ENCODE measurements at places on chromosomes 12 and 14. TPM values are rescaled to one million over a fixed set of nuclear protein-coding genes. Genes with fewer than 3 reads are reported as not detected.
A peak's percentile ranks its signal among the peaks of the same experiment; 100 is the strongest.

DNA sequence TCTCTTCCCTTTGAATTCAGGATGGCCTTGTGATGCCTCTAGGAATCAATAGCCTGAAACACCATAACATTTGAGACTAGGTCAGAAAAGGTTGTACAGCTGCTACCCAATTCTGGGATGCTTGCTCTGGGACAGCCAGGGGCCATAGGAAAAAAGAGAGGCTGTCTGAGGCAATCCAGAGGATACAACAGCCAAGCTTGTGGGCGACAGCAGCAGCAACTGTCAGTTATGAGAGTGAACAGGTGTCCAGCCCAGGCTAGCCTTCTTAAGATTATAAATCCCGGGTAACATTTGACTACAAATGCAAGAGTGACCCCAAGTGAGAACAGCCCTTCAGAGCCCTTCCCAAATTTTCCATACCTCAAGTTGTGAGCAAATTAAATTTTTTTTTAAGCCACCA lies 11.1 kb downstream of the DCN start:
- peak; percentile 87 for DNase-seq

Gene BICDL1
- 4.3 TPM for polyA plus RNA-seq

Gene SYCP3
- 1.2 TPM for polyA plus RNA-seq

- DNase-seq, result peak; percentile 60
These were observed 5.2 kb upstream of the FOS start for GRCh38 chr14:75273272-75274049.

DNA sequence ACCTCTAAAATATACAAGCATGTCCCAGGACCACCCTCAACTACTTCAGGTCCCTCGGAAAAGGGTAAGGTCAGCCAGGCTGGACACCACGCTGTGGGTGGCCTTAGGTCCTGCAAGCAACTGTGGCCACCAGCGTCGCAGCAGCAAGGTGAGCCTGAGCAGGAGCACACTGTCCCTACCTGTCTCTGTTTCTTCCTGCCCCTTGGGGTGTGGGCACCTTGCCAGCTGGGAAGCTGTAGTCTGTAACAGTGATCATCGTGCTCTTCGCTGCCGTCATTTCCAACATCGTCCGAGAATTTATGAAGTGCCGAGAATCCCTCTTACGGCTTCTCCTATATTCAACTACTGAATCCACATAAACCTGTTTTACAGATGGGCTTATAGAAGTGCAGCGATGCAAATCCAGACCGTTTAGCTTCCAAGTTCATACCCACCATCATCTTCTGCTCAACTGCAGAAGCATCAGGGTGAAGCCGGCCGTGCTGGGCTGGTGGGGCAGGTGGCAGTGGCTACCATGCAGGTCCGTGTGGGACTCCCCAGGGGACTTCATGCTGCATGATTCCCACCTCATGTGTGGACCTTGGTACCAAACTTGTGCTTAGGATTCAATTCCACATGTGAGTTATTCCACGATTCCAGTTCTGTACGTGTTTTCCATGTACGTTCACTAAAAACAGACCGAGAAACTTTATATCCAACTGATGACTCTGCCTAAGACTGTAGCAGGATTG lies 361.3 kb upstream of the SFSWAP start:
- DNase-seq, result no peak

GRCh38 chr12:44026046-44026445 lies 190.2 kb downstream of the TMEM117 start:
- DNase-seq, result no peak

GRCh38 chr12:6199531-6200255 lies 507 bp upstream of the CD9 start:
- peak; percentile 70 for DNase-seq

DNA sequence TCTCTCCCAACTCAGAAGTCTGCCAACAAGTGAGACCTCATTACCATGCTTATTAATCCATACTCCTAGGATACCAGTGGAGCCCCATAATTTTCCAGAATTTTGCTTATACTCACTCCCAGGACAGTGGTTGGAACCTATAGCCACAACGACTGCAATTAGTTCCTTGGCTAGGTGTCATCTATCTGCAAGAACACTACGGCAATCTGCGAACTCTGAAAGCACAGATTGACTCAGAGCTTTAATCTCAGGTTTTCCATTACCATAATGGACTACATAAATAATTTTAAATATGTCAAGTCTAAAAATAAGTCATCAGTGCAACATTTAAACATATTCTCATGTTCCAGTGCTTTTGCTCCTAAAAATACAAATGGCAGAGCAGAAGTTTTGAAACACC lies 33.4 kb downstream of the TMTC3 start:
- DNase-seq, result no peak

GRCh38 chr12:82486524-82487235 lies 128.4 kb downstream of the METTL25 start:
- DNase-seq, result no peak

Gene SELPLG
- polyA plus RNA-seq, result 4.5 TPM

DNA sequence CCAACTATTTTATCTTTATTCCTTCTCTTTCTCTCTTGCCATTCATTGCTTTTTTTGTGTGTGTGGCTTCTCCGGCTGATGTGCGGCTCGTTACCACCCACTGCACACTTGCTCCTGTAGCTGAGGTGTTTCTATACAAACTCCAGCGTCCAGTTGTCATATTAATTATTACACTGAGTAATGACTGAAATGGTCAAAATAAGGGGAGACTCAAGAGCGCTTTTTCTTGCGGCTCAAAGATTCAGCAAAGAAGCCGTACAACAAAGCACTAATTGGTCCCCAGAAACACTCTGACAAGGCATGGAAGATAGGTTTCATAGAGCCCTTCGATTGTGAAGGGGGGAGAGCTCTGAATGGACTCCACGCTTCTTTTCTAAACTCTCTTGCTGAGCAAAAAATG lies 5.6 kb upstream of the ASCL1 start:
- no peak for DNase-seq

GRCh38 chr14:56998728-56999127 lies 188.4 kb upstream of the OTX2 start:
- DNase-seq, result no peak

GRCh38 chr12:109234012-109234411 lies 75.1 kb downstream of the FOXN4 start:
- DNase-seq, result no peak

Gene PAPLN
- polyA plus RNA-seq, result 1.0 TPM

DNA sequence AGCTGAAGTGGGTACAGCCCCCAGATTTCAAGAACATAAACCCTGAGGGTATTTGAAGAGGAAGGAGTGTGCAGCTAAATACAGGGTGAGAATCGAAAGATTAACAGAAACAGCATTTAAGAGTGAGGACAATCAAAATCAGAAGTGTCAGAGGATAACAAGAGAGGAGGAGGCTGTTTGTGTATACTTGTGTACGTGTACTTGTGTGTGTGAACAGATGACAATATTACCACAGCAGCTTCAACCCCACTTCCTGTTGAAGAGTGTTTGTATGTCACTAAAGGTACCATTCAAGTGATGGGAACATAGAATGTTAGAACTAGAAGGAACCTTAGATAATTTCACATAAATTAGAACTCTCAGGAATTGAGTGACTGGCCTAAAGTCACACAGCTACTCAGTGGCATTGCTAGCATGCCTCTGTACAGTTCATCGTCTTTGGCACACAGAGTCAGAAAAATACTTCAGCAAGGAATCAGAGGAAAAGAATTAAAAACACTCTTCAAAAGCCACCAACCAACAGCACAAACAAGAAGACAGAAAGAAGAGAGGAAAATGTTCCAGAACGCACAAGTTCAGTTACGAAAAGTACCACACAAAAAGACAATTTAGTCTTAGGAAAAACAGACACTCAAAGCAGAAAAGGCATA lies 164.3 kb upstream of the BCL2L14 start:
- DNase-seq, result no peak

DNA sequence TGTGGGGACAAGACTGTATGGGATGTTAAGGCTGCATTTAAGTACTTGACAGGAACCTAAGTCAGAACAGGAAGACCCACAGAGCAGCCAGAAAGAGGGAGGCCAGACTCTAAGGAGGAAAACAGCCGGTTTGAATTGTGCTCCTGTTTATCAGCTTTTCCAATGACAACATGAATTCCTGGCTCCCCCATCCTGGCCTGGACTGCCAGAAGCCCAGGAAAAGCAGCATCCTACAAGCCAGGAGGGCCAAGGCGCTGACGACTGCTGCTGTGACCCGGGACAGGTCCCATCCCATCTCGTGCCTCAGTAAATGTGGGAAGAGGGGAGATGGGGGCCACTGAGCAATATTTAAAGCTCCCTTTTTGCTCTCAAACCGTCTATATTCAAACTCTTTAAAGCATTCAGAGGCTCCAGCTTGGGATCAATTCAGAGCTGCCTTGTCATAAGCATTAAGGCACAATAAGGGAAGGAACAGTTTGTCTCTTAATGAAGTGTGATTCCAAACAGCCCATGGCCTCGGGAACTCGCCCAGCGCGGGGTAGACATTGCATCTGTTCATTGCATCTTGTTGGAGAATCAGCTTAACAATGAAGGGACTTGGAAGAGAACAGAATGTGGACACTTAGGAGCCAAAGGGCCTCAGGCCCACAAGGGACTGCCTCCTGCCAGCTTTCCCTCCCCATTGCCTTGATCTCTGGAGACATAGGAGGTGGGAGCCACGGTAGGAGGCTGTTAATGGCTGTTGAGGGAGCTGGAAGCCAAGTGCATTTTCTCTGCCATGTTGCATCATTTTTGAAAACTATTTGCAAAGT lies 49.6 kb downstream of the CMKLR1 start:
- peak; percentile 96 for DNase-seq

GRCh38 chr12:130715998-130716968 lies at the start of gene RIMBP2:
Gene RIMBP2 (minus strand): TSS chr12:130716299. CDS start chr12:130479013, 237,286 bp downstream.
- peak; percentile 66 for DNase-seq

GRCh38 chr12:11951209-11951608 lies 119.5 kb upstream of the BCL2L14 start:
- no peak for DNase-seq

Gene KLRC2
- not detected for polyA plus RNA-seq

DNA sequence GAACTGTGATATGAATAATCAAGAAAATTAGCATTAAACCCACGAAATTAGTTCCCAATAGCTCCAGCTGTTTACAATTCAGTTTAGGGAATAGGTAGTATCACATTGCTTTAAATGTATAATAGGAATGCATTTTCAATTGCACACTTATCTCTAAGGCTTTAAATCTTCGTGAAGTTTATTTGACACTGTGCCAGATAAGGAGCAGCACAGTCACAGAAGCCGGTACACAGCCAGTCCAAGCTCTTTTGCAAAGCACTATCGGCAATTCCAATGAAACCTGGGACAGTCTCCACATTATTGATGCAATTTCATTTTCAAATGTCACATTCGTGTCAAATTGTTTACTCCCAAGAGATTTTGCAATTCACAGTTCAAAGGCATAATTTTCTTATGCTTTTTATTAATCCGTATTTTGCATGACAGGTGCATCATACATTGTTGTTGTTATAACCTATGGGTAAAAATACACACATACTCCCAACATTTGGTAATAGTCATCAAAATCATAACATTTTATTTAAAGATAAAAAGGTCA lies 602.8 kb downstream of the RPS29 start:
- DNase-seq, result no peak

- DNase-seq, result no peak
These were observed 7.4 kb downstream of the PAPOLA start for GRCh38 chr14:96509457-96510090.

Gene WNT1
- polyA plus RNA-seq, result not detected

GRCh38 chr14:103225476-103225875 lies 102.2 kb downstream of the TNFAIP2 start:
- no peak for DNase-seq

Gene KRT3
- polyA plus RNA-seq, result not detected

GRCh38 chr14:99230208-99231151 lies 41.5 kb downstream of the BCL11B start:
- DNase-seq, result no peak

Gene KCNH3
- polyA plus RNA-seq, result 1.6 TPM

Gene CMTM5
- 0.94 TPM for polyA plus RNA-seq
